Activated B cell treated with CpG ODN at 0.5 μM for 24 hours (primary cell): ENCODE measurements at places on chromosomes 4 and X. TPM values are rescaled to one million over a fixed set of nuclear protein-coding genes. Genes with fewer than 3 reads are reported as not detected.

GRCh38 chr4:20264688-20265087 lies 13.0 kb downstream of the SLIT2 start:
- no peak overlapping the region for H3K4me3 ChIP-seq
- peaks cover 2% of the 10 kb centered on the region for H3K27me3 ChIP-seq

DNA sequence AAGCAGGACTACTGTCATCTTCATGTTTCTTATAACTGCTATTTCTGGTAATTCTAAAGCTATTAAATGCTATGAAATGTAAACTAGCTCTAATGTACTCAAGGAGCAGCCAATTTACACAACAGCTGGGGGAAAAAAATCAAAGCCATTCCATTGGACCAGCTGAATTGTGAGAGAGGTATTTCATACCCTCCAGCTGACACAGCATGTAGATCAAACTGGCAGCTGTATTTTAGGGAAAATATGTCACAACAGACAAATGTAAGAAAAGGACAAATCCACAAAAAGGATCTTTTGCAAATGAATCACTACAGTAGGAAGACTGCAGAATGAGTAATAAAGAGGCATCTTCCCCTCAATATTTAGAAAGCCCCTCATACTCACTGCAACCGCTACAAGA lies 65.2 kb upstream of the FAM47B start:
- no peak overlapping the region for H3K27ac ChIP-seq
- no peaks in the 10 kb centered on the region for H3K36me3 ChIP-seq
- H3K4me3 ChIP-seq = no peak overlapping the region
- no peak for DNase-seq
- H3K27me3 ChIP-seq = no peaks in the 10 kb centered on the region

- H3K36me3 ChIP-seq = no peaks in the 10 kb centered on the region
- H3K4me1 ChIP-seq = no peaks in the 10 kb centered on the region
- H3K4me3 ChIP-seq = no peak overlapping the region
- no peak overlapping the region for H3K27ac ChIP-seq
These were observed 100.6 kb downstream of the NHS start for GRCh38 chrX:17475449-17476217.

Gene MAGEA4
- total RNA-seq = not detected in 2 replicates

GRCh38 chr4:172826861-172827260 lies 341.8 kb upstream of the GALNT7 start:
- no peaks in the 10 kb centered on the region for H3K4me1 ChIP-seq
- no peak for DNase-seq
- no peak overlapping the region for H3K27ac ChIP-seq
- no peaks in the 10 kb centered on the region for H3K36me3 ChIP-seq
- H3K27me3 ChIP-seq = no peaks in the 10 kb centered on the region

GRCh38 chr4:80096175-80096850 lies 23.3 kb upstream of the ANTXR2 start:
- H3K4me3 ChIP-seq = no peak overlapping the region
- H3K27me3 ChIP-seq = peaks cover 14% of the 10 kb centered on the region
- DNase-seq = no peak
- H3K4me1 ChIP-seq = no peaks in the 10 kb centered on the region
- H3K36me3 ChIP-seq = no peaks in the 10 kb centered on the region
- no peak overlapping the region for H3K27ac ChIP-seq

GRCh38 chr4:154312246-154312645 lies 179.4 kb downstream of the DCHS2 start:
- H3K27me3 ChIP-seq = peaks cover 19% of the 10 kb centered on the region
- no peak overlapping the region for H3K27ac ChIP-seq
- H3K36me3 ChIP-seq = no peaks in the 10 kb centered on the region
- H3K4me3 ChIP-seq = no peak overlapping the region
- no peaks in the 10 kb centered on the region for H3K4me1 ChIP-seq

DNA sequence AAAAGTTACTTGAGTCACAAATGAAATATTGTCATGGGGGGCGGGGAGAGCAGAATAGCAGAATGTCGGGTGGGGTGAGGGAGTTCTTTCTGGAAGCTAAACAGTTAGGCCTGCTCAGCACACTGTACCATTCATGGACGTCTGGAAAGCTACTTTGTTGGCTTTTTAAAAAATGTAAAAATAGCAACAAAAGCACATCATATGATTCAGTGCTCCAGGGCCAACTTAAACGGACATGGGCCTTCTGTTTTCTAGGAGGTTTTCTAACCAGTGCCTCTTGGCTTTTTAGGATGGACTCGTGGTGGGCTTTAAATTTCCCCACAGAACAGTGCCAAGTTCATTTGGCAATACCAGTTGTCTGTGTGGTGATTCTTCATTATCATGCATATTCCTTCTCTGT lies 57.4 kb upstream of the CLCN4 start:
- H3K4me1 ChIP-seq = peaks cover 70% of the 10 kb centered on the region
- H3K27ac ChIP-seq = peak overlapping the region; percentile 91
- no peak for DNase-seq
- peaks cover 57% of the 10 kb centered on the region for H3K36me3 ChIP-seq
- no peaks in the 10 kb centered on the region for H3K27me3 ChIP-seq

DNA sequence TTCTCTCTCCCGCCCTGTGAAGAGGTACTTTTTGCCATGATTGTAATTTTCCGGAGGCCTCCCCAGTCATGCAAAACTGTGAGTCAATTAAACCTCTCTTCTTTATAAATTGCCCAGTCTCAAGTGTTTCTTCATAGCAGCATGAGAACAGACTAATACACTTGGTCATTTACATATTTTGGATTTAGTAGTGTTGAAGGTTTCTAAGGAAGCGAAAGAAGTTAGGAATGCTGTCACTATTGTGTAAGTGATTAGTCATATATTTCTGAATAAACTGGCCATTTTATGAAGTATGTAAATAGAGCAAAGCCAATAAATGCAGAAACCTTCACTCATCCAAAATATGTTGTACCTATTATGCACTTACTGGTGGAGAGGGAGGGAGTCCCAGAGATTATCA lies 34.4 kb upstream of the GK2 start:
- no peaks in the 10 kb centered on the region for H3K36me3 ChIP-seq
- DNase-seq = no peak
- H3K4me1 ChIP-seq = no peaks in the 10 kb centered on the region
- H3K27me3 ChIP-seq = no peaks in the 10 kb centered on the region

DNA sequence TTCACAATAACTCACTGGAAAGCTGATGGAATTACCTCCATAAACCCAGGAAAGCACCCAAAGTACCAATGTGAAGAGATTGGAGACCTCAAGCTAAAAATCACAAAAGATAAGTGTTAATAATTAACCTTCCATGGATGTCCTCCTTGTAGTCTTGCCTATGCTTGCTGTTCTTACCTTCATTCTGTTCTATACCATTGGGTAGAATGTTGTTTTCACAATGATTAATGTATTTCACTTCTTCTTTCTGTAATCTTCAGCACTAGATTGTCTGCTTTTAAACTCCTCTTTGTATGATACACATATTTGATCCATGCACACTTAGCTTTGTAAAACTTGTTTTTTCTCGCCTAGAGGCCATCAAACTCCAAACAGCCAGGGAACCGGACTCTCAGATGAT lies 570.3 kb downstream of the RAPGEF2 start:
- no peak for DNase-seq
- H3K36me3 ChIP-seq = no peaks in the 10 kb centered on the region
- no peaks in the 10 kb centered on the region for H3K4me1 ChIP-seq
- no peak overlapping the region for H3K4me3 ChIP-seq
- H3K27me3 ChIP-seq = no peaks in the 10 kb centered on the region
- no peak overlapping the region for H3K27ac ChIP-seq

GRCh38 chr4:153409924-153410501 lies 56.1 kb upstream of the TMEM131L start:
- no peaks in the 10 kb centered on the region for H3K27me3 ChIP-seq
- H3K27ac ChIP-seq = no peak overlapping the region
- no peaks in the 10 kb centered on the region for H3K4me1 ChIP-seq
- no peaks in the 10 kb centered on the region for H3K36me3 ChIP-seq

Gene F9
- total RNA-seq = not detected in 2 replicates

DNA sequence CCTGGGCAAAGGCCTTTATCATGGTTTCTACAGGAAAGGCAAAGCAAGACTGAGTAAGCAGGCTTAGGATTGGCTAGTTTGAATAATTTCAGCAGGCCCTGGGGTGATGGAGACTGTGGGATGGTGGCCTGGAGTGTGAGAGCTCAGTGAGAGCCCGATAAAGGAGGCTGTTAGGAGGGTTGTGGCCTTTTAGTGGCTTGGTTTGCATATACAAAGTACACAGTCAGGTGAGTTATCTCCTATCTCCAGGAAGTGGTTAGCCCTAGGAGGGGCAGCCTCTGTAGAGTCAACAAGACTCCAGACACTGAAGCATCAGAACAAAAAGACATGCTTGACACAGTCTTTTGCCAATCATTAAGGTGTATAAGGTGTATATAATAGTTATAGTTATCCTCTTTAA lies 157.2 kb downstream of the CFAP299 start:
- H3K4me3 ChIP-seq = peak overlapping the region; percentile 45
- H3K27me3 ChIP-seq = no peaks in the 10 kb centered on the region
- H3K36me3 ChIP-seq = no peaks in the 10 kb centered on the region
- H3K27ac ChIP-seq = no peak overlapping the region
- DNase-seq = no peak
- H3K4me1 ChIP-seq = peaks cover 37% of the 10 kb centered on the region

GRCh38 chrX:123990602-123991001 lies 29.1 kb downstream of the STAG2 start:
- no peak overlapping the region for H3K4me3 ChIP-seq
- H3K27ac ChIP-seq = peak overlapping the region; percentile 16
- H3K27me3 ChIP-seq = no peaks in the 10 kb centered on the region
- H3K4me1 ChIP-seq = peaks cover 59% of the 10 kb centered on the region

- no peaks in the 10 kb centered on the region for H3K27me3 ChIP-seq
- H3K27ac ChIP-seq = peak overlapping the region; percentile 95
- DNase-seq = peak; percentile 54
- peaks cover 18% of the 10 kb centered on the region for H3K4me1 ChIP-seq
- peak overlapping the region; percentile 85 for H3K4me3 ChIP-seq
These were observed 2.5 kb downstream of the CACNA1F start for GRCh38 chrX:49230500-49231232.

Gene C4orf50
- 0.02 TPM in 1 of 2 replicates, not detected in the other for total RNA-seq

GRCh38 chrX:38746102-38746501 lies 55.2 kb upstream of the MID1IP1 start:
- no peaks in the 10 kb centered on the region for H3K27me3 ChIP-seq
- H3K4me1 ChIP-seq = no peaks in the 10 kb centered on the region
- no peak for DNase-seq
- no peak overlapping the region for H3K27ac ChIP-seq
- no peaks in the 10 kb centered on the region for H3K36me3 ChIP-seq

- no peaks in the 10 kb centered on the region for H3K4me1 ChIP-seq
- no peaks in the 10 kb centered on the region for H3K27me3 ChIP-seq
- no peak overlapping the region for H3K27ac ChIP-seq
- no peak for DNase-seq
These were observed 45.8 kb downstream of the KLHL15 start for GRCh38 chrX:23981222-23981621.

DNA sequence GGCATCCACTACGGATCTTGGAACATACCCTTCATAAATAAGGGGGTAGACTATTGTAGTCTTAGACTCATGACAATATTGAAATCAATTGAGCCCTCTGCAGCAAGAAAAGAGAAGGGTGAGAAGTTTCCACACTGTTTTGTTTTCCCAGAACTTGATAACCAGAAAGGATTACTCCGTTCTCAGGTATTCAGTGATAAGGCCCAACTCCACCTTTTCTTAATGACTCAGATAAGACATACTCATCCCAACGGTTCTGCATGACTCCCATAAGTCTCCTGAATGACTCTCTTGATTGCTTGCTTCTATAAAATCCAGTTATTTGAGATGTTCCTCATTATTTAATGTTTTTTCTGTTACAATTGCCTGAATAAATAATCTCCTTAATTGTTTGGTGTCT lies 111.7 kb downstream of the PABPC4L start:
- no peaks in the 10 kb centered on the region for H3K4me1 ChIP-seq
- no peak overlapping the region for H3K4me3 ChIP-seq
- no peak for DNase-seq
- no peak overlapping the region for H3K27ac ChIP-seq
- no peaks in the 10 kb centered on the region for H3K36me3 ChIP-seq

DNA sequence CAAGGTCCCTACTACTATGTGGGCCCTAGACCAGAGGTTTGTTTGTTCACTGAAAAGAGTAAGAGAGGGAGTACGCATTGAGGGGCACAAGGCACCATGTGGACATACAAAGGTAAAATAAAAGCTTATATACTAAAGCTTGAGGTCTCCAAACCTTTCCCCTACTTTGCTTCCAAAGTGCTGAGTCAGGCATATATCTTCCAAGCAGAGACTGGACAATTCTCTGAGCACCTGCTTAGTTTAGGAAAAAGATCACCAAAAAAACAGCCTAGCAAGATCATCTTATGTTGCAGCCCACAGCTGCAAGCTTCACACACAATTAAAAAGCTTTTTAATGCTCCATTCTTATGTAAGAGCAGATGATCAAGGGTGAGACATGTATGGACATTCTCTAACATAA lies 119.5 kb downstream of the WDFY3 start:
- no peak for DNase-seq
- no peaks in the 10 kb centered on the region for H3K27me3 ChIP-seq
- no peaks in the 10 kb centered on the region for H3K36me3 ChIP-seq
- H3K27ac ChIP-seq = no peak overlapping the region
